Foreskin melanocyte (primary cell): ENCODE measurements at places on chromosomes 6 and 20.

DNA sequence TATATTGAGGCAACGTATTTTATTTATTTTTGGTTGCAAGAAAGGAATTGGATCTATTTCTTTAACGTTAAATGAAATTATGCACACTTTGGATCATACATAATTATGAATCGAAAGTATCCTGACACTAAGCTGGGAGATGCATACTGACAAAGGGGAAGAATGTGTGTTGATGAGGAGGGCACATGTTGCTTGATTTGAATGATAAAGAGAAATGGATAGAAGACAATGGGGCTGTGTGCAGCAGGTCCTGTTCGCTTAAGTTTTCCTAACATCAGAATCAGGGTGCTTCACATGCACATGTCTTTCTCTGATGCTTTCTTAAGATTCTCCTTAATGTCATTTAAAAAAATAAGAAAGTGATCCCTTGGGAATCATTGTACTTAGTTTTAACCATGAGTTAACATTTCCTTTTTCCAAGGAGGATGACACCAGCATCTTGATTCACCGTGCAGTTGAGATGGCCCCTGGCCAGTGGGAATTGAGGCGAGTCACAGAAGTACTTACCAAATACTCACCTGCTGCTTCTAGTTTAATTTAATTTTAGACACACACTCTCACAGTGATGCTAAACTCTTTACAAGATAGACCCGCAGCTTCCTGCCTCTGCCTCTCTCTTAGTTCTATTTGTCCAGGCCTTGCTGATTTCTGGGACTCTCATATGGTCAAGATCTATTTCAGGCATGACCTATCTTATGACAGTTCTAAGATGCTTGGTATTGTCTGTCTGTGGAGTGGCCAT lies 116.5 kb downstream of the CLIC5 start:
- no peak for DNase-seq

GRCh38 chr6:21271428-21272155 lies 322.0 kb upstream of the SOX4 start:
- no peak for DNase-seq

- DNase-seq, result peak; percentile 98
Observed at GRCh38 chr6:133609415-133610226, 279.3 kb upstream of the TCF21 start.

DNA sequence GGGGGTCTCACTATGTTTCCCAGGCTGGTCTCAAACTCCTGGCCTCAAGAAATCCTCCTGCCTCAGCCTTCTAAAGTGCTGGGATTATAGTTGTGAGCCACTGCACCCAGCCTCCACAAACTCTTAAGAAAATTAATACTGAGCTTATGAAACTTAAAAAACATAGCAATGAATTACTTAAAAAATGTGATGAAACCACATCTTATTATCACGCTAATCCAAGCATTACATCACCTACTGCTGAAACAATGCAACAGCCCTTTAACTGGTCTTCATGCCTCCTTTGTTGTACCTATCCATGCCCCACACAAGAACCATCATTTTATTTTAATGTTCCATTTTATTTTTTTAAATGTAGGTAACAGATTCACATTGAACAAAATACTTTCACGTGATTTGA lies 24.9 kb downstream of the SESN1 start:
- DNase-seq, result no peak

DNA sequence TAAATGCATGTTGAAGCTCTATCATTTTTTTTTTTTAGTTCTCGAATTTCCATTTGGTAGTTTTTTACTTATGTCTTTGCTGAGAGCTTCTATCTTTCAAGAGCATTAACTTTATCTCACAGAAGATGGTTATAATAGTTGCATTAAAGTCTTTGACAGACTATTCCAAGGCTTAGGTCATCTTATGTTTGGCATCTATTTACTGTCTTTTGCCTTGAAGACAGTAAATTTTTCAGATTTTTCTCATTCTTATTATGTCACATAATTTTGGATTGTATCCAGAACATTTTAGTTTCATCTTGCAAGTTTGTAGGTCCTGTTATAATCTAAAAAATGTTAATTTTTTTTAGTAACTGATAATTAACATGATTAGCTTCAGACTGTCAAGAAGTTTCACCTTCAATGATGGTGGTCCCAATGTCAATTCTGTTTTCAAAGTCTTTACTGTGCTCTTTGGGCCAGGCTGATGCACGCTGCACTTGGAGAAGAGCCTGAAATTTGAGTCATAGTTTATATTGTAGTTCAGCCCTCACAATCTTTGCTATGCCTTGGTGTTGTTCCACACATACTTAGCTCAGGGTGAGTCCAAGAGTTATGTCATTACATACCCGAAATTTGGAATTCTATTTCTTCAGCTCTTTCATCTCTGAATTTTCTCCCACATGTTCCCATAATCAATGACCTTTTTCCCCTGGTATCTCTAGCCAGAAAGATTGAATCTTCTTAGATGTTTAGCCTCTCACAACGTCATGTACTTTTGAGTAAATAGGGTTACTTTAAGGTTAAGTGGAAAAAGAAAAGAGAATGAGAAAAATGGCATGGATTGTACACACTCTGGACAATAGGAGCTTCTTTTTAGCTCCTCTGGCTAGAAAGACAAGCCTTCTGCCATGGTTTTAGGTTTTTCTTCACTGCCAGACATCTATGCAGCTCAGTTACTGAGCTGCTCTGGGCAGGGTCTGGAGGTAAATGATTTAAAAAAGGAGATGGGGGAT lies 110.3 kb upstream of the BTBD3 start:
- DNase-seq, result no peak

- DNase-seq, result peak; percentile 46
Observed at GRCh38 chr6:155645325-155645724, 189.7 kb upstream of the NOX3 start.

GRCh38 chr20:39946053-39946810 lies 742.8 kb downstream of the MAFB start:
- DNase-seq, result no peak

- no peak for DNase-seq
Observed at GRCh38 chr6:138480279-138480949, 18.9 kb downstream of the NHSL1 start.

GRCh38 chr20:7758406-7758805 lies 181.9 kb downstream of the HAO1 start:
- DNase-seq, result no peak

GRCh38 chr6:95249175-95249574 lies 328.2 kb upstream of the MANEA start:
- DNase-seq, result no peak

DNA sequence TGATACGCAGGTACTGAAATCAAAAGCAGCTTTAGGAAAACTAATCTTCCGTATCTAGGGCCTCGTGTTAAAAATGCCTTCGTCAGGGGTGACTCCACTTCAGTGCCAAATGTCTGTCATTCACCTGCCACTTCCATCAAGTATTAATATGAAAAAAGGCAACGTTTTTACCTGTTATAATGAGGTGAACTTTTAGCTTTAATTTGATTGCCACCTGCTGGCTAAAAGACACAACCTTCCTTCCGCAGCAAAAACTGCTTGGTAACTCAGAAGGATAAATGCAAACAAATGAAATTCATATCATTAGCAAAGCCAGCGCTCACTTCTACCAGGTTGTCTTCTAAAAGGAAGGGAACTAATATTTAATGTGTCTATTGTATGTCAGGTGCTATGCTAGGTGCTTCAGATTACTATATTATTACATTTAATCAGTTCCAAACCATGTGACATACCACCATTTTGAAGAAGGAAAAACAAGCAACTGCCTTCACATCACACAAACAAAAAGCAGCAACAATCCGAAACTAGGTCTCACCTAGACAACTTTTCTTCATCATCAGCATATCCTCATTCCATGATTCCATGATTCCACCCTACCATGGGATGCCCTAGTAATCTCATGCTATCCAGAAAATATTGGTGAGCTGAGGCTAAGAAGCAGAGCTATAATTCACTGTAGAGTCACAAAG lies 20.6 kb upstream of the ARHGAP18 start:
- no peak for DNase-seq

GRCh38 chr20:47055699-47056369 lies 161.2 kb downstream of the EYA2 start:
- DNase-seq, result no peak

GRCh38 chr6:149566410-149567193 lies 427 bp downstream of the GINM1 start:
- peak; percentile 18 for DNase-seq

DNA sequence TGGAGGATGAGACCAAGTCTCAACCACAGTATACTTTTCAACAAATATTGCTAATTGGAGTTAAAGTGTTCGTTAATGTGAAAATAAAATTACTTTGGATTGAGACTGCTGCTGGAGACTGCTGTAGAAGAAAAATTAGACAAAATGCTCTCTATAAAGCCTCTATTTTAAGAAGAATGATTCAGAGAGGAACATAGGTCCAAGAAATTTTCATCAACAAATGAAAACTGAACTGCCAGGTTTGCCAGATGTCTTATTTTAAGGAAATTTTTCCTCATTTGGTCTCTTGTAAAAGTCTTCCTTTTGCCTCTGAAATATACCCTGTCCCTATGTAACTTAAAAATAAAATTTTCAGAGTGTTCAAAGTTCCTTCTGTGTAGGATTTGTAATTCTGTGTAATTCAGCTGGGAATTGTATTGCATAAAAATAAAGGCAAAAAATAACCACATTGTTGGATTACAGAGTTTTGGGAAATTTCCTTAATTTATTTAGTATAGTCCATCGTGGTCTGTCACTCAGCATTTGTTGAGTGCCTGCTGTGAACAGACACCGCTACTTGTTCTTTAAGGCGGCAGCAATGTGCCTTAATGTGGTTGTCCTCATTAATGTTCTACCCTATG lies 27.4 kb downstream of the ANKS1A start:
- no peak for DNase-seq

DNA sequence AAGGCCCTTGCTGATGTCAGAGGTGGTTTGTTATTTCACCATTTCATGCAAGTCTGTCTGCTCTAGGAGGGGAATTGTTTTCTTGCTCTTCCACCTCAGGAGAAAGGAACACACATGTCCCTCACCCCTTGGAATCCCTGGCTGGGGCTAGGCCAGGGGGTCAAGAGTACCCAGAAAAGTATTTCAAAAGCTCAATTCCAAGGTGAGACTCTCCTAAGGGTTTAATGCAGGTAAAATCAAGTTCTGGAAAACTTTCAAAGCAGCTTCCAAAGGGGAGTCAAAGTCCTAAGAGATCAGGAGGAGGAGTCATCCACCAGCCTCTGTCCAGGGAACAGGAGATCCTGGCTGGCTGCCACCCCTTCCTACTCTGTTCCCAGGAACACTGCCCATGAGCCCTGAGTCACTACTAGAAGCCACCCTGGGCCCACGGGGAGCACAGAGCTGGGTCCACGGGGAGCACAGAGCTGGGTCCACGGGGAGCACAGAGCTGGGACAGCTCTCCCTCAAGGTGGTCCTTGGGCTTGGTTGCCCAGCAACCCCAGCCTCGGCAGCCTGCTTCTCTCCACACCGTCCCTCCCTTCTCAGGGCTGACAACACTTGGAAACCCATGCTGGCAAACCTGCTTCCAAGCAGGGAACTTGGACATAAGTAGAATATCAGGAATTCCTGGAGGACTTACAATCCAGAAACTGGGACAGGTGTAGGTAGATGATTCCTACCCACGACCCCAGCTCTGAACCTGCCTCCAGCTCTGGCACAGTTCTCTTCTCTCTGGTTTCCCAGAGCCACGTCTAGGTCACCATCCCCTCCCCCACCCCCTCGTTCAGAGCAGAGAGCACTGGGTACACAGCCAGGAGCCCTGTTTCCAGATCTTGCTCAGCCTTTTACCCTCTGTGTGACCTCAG lies 35.3 kb upstream of the CDKN1A start:
- DNase-seq, result no peak

GRCh38 chr20:17699931-17700351 lies at the start of gene BANF2:
Gene BANF2 (plus strand): TSS chr20:17699966. CDS start chr20:17725026, 25,060 bp downstream.
- no peak for DNase-seq

- DNase-seq, result no peak
Observed at GRCh38 chr6:140082867-140083297, 708.4 kb upstream of the CITED2 start.

DNA sequence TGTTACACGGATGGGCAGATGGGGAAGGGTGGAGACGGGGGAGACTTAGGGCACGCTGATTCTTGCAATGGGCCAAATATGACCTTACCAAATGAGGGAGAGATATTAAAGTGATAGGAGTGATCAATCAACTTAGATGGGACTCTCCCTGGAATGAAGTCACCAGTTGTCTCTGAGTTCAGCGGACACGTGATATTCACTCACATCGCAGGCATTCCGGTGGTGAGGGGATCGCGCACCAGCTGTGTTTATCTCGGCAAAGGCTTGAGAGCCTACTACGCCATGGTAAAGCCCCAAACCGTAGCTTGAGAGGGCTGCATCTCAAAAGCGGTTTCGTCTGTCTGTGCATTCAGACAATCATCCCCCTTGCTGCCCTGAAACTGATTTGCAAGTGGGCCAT lies 5.5 kb downstream of the BMP7 start:
- DNase-seq, result no peak

GRCh38 chr6:160544802-160545201 lies 119.3 kb downstream of the LPA start:
- DNase-seq, result no peak

DNA sequence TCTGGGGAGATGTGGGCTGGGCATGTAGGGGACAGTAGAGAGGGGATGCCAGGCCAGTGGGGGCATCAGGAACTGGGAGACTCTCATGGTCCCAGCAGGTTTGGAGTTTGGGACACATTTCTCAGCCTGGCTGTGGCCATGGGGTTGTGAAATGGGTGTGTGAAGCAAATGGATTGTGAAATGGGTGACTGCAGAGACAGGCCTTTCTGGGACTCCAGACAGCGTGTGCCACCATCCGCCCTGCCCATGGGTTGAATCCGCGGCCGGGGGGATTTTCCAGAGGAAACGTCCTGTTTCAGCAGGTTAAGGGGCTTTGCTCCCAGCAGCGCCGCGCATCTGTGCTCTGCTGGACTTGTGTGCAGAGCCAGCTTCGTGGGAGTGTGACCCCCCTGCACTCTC lies 3.7 kb upstream of the PMEPA1 start:
- DNase-seq, result no peak

DNA sequence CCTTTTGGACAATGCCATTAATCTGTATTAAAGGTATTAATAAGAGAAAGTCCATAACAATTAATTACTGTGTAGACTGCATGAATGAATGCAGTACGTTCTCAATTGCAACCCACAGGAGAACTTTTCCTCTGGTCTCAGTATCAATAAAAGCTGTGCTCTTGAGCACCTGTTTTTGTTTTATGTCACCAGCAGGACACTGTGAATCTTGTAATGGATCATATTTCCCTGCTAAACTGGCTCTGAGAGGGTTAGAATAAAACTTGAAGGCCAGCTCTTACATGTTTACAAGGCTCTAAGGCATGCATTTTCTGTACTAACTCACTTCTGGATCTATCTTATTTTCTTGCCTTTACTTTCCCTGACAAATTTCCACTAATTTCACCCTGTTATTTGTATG lies 214.3 kb upstream of the PLN start:
- DNase-seq, result no peak
